Left hindlimb (tissue), 1 donor: ENCODE measurements at places on chromosomes 3 and 15.

GRCh38 chr15:36484038-36484778, 95.2 kb upstream of the CDIN1 start:
- no peak for DNase-seq

GRCh38 chr15:67946701-67947100, 106.9 kb upstream of the RNU6-1 start:
- DNase-seq: no peak

GRCh38 chr3:22585504-22585903, 617.6 kb upstream of the UBE2E2 start:
- no peak for DNase-seq

GRCh38 chr15:66833371-66833770, 131.3 kb downstream of the SMAD6 start:
- DNase-seq: no peak

DNA sequence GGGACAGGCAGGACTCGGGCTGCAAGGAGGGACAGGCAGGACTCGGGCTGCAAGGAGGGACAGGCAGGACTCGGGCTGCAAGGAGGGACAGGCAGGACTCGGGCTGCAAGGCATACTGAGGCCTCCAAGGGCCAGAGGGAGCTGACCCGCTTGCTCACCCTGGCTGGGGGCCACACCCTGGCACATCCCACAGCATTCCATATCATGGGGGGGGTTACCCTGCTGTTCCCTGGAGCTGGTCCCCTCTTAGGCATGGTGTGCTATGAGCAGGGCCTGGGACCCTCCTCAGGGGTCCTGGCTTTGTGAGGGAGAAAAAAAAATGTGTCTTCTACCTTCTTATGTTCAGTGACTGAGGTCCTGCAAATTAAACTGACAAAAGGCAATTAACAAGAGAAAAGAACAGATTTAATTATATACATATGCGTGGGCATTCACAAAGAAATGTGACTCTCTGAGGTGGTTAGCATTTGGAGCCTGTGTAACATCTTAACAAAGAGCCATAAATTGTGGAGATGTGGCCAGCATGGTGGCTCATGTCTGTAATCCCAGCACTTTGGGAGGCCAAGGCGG, 97.6 kb upstream of the ALDH1A3 start:
- DNase-seq: no peak

- DNase-seq: no peak
Observed at GRCh38 chr15:91132079-91132478, 32.0 kb downstream of the SV2B start.

DNA sequence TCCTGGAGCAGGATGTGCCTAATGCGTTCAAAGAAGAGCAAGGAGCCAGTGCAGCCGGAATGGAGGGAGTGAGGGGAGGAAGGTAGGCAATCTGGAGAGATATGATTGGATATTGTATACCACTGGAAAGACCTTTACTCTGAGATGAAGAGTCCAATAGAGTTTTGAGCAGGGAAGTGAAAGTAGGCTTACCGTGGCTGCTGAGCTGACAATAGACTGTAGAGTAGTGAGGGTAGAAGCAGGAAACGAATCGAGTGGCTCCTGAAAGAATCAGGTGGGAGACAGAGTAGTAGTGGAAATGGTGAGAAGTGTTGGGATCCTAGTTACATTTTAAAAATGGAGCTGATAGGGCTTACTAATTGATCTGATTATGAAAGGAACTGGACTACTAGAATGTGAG, 51.8 kb upstream of the NUDT16 start:
- no peak for DNase-seq

GRCh38 chr15:48360841-48361240, 29.6 kb downstream of the DUT start:
- DNase-seq: no peak

- no peak for DNase-seq
Observed at GRCh38 chr15:92315595-92316211, 78.0 kb upstream of the ST8SIA2 start.

GRCh38 chr3:193574488-193575070, 18.4 kb upstream of the OPA1 start:
- no peak for DNase-seq

DNA sequence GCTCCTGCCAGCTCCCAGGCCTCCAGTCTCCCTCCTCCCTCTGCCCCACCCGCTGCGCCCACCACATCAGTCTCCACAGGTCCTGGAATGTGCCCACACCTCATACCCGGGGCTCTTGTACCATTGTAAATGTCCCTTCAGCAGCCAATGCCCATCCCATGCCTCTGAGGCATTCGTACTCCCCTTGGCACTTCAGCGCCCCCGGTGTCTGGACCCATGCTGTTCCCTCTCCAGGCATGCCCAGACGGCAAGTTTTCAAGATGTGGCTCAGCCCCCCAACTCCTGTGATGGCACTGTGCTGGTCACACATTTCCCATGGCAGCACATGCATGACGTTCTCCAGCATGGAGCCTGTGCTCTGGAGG, 13.3 kb downstream of the PLXND1 start:
- DNase-seq: no peak

GRCh38 chr3:32438596-32439344, 47.1 kb downstream of the CMTM7 start:
- no peak for DNase-seq

- DNase-seq: peak; percentile 42
Observed at GRCh38 chr15:70569091-70569713, 194.2 kb downstream of the UACA start.

DNA sequence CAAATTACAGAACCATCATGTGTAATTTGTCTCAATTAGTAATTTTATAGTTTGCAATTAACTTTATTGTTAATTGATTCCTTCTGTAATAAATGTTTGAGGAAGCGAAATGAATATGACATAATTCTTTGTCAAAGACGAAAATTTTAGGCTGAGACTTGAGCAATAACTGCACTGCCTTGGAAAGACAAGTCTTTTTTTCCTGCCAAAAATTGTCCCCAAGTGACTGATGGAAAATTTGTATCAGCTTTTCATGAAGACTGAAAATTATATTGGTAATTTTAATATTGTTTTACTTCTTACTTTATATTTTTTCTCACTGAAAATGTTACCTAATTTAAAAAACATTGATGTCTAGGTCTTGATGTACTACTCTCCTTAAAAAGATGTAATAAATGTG, 622.6 kb downstream of the NLGN1 start:
- DNase-seq: no peak

DNA sequence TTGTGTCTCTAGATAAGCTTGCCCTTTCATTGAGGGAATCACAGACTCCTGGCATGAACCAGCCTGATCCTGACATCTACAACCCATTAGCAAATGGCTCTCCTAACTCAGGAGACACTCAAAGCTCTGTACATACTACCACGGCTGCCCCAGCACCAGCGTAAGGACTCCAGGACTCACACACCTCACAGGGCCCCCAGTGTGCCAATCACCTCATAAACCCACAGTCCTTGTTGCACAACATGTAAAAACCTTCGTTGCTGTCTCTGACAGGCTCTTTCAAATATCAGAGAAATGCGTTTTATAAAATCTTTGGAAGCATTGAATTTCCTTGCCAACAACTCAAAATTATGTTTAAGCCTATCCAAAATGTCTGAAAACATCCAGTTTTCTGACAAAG, 7.3 kb downstream of the FYCO1 start:
- DNase-seq: no peak

GRCh38 chr3:196423044-196423781, 9.0 kb downstream of the UBXN7 start:
- DNase-seq: peak; percentile 65

- DNase-seq: no peak
Observed at GRCh38 chr15:31279221-31280045, 47.2 kb upstream of the KLF13 start.

- no peak for DNase-seq
Observed at GRCh38 chr15:40106203-40107161, 2.2 kb downstream of the BMF start.

- no peak for DNase-seq
Observed at GRCh38 chr15:89926158-89926557, 13.4 kb upstream of the ARPIN start.

DNA sequence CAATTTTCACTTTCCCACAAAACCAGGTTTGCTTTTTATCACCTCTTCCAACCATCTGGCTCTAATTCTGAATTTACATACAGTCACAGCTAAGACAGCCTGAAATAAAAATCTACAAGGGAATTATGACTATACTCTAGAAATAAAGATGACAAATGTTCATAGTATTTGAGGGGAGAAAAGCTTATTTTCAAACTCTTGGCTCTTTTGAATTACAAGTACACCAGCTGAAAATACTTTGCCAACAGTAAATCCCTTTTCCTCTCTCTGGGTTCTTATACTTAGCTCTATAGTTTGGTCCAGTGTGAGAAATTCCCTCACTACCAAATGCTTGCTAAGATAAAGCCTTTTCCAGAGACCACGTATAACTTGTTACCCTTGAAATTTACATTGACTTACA, 1037.9 kb downstream of the ROBO1 start:
- DNase-seq: no peak

- DNase-seq: no peak
Observed at GRCh38 chr3:122190525-122190924, 7.1 kb downstream of the CASR start.

DNA sequence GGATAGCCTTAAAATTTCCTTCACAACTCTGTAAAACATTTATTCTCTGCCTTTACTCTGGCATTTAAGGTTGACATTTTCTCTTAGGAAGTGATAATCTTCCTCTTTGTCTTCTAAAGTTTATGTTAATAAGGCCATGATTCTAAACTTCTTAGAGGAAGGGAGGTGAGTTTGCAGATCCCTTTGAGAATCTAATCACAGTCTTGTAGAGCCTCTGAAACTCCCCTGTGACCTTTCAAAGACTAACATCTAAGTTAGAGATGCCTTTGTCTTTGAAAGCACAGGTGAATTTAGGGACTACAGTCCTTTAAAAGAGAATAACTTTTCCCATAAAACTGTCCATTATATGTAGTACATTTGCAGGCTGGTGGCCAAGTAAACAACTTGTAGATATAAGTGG, 115.1 kb downstream of the PLCL2 start:
- DNase-seq: no peak

DNA sequence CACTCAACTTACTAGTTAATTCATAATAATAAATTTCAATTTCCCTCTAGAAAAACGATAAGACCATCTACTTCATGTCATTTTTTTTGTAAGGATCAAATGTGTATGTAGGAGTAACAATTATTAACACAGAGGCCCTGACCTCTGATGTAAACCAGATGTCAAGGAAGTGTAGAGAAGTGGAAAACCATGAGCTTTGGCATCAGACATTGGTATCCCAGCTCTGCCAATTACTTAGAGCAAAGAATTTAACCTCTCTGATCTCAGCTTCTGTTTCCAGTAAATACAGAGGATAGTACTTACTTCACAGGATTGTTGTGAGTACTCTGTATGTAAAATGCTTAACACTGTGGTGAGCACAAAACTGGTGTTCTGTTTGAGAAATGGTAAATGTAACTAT, 17.5 kb downstream of the AQR start:
- no peak for DNase-seq

GRCh38 chr3:46349484-46350261, 4.2 kb upstream of the CCR2 start:
- DNase-seq: no peak

DNA sequence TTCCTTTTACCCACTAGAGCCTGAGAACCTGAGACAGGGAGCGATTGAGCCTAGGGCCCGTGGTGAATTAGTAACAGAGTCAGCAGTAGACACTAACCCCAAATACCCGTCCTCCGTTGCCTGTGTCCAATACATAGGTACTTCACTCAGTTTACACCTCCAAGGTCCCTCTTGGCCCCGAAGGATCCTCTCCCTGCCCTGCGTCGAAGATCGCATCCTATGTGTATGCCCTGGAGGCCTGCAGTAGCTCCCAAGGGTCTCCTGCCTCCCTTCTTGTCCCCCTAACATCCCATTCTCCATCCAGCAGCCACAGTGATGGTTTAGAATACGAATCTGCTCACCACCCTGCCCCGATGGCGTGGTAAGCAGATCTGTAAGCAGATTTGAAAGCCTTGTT, 67.0 kb downstream of the ISG20 start:
- no peak for DNase-seq

DNA sequence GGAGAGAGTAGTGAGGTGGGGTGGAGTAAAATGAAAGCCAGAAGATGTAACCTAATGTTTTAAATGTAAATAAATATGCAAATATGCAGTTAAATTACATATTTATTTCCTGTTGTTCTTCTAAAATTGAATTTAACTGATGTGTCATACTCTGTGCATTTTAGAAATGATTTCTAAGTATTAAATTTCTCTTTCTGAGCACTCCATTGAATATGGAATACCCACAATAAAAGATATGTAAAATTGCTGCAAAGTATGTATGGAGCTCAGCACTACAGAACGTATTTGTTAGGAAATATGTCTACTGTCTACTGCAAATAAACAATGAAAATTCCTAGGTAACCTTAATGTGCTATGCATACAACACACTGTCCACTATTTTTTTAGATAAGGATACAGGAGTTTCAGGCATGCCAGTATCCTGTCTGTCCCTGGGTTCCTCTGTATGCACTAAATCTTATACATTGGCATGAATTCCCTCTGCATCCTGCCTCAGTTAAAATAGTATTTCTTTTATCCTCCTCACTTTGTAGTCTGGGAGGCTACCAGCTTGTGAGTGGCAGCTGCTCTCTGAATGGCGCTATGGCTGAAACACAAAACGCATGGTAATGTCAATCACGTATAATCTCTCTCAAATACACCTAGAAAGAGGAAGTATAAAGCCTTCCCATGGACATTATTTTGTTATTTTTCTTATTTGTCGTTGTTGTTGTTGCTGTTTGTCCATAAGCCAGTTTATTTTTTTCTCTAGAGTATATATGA, 579.5 kb downstream of the PYDC2 start:
- DNase-seq: no peak

DNA sequence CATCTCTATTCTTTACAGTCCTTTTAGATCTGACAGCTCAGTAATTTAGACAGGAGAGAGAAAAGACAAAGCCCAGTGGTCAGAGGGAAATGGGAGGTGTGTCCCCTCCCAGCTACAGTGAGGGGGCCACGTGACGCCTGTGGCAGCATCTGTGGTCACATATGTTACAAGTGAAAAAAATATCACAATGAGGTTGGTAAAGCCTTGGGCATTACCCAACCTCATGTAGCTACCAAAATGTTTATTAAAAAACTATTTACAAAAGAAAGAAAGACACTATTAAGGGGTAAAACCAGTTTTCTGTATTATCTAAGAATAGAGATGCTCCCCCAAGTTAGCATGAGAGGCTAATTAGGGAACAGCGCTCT, 42.9 kb upstream of the PLCL2 start:
- DNase-seq: no peak

DNA sequence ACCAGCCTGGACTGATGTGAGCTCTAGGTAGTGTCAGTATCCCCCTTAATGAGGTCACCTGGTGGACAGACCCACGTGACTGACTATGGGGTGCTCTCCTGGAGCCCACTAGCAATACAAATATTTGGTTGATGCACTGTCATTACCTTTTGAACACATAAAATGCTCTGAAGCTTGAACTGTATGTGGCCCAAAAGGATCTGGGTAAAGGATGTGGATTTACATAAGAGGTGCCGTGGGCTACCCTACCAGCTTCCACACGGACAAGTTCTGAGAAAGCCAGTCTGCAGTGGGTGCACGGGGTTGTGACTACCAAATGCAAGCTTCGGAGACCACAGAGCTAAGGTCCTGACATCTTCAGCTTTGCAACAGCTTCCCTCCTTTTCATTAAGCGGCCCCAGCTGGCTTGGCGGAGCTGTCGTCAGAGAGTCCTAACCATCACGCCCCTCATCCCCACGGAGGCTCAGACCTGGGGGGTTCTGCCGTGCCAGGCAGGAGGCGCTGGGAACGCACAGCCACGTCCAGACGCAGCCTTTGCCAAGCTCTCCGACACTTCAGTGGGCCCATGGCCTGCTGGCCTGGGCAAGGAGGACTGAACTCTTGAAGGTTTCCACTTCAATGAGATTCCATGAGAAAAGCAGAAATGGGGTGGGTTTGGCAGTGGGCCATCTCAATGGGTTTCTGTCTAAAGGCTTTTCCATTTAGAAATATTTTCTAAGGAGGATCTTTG, 228.3 kb downstream of the ADAMTS17 start:
- peak; percentile 87 for DNase-seq
